ENCODE measurements at places on chromosomes 4 and X.

DNA sequence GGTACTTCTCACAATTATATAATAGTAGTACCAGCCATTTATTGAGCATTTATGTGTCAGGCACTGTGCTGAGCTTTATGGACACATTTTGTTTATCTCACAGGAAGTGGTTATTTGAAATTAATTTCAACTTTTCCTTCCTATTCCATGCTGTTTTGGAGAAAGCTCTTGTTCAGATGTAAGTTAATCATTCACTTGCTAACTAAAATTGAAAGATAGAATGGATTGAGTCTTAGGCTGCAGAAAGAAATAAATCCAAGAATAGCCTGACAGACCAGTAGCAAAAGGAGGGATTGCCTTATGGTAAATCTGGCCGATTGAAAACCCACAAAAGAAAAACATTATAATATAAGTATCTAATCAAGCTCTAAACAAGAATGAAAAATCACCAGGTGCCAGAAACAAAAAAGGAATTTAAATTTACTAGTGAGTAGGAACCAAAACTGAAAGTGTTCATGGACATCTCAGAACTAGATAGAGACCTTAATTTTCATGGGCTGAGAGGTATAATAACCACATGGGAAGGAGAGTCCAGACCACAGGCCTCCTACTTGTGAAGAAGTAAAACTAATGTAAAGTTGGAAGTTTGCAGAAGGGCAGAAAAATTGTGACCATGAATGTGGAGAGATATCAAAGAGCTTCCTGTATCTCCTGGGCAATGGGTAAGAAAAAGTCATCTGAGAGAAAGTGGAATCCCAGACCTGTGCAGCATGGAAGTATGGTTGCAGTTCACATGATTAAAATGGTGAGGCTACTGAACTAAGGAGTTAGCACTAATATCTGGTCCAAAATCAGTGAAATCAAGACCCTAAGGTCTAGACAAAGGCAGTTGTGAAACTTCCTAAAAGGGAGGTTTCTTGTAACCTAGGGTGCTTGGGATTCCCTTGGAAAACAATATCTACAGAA lies 38.0 kb downstream of the RADX start:
- DNase-seq, result no peak

- DNase-seq, result no peak
These were observed 20.7 kb downstream of the PAK3 start for GRCh38 chrX:111116666-111117065.

DNA sequence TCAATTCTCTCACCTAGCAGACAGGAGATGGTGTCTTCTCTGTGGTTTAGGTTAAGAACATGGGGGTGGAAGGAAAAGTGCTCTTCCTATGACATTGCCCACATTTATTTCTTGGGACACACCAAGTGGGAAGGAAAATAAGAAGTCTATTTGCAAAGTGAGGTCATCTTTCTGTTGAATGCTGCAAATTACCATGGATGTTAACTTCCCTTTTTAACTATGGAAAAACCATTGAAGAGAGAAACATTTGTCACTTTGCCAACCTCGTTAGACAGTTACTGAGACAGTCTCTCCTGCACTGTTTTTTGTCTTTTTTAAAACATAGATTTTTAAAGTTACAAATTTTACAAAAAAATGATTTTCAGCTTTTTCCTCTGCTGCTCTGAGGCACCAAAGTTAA lies 72.8 kb upstream of the BEND4 start:
- DNase-seq, result no peak

GRCh38 chr4:184265546-184266351 lies 48.1 kb upstream of the ENPP6 start:
- no peak for DNase-seq

DNA sequence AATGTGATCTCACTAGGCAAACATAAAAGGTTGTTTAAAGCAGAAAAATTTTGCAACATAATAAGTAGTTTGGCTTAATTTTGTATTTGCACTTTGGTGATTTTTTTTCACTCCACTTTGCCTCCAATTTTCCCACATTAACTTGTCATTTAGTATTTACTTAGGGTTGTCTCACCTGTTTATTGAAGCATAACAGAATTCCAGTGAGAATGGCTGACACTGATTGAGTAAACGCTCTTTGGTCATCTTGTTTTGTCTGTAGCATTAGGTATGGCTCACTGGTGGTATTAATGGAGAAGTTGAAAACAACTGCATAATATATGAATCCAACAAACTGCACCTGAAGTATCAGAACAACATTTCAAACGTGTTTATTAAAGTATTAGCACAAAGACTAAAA lies 799.5 kb upstream of the ADGRL3 start:
- no peak for DNase-seq

DNA sequence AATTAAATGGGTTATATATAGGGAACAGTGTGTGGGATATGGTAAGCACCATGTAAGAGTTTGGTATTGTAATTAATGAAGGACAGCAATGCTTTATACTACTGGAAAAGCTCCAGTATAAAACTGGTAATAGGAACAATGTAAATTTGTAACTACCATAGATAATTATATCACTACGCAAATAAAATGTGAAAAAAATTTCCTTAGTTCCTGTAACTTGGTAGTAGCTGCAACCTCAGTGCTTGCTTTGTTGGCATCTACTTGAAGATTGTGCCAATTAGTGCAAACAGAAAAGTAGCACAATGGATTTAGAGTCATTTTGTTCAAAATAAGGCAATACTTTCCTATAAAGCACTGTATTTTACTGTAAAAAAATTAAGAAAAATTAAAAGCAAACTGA lies 34.4 kb upstream of the SH3RF1 start:
- DNase-seq, result no peak

- DNase-seq, result no peak
These were observed 67.4 kb upstream of the SLC34A2 start for GRCh38 chr4:25588206-25588605.

DNA sequence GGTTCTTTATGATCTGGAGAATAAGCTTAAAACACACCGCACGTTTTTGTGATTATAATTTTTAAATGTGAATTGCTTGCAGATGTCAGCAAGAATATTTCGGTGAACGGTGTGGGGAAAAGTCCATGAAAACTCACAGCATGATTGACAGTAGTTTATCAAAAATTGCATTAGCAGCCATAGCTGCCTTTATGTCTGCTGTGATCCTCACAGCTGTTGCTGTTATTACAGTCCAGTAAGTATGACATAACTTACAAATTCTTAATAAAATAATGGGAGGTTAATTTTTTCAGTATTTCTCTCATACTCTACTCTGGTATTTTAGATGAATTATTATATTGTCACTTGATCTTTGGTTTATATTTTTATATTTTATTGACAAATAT lies 5.4 kb downstream of the AREG start:
- no peak for DNase-seq

GRCh38 chr4:141425124-141425523 lies 204.4 kb downstream of the ZNF330 start:
- DNase-seq, result no peak

DNA sequence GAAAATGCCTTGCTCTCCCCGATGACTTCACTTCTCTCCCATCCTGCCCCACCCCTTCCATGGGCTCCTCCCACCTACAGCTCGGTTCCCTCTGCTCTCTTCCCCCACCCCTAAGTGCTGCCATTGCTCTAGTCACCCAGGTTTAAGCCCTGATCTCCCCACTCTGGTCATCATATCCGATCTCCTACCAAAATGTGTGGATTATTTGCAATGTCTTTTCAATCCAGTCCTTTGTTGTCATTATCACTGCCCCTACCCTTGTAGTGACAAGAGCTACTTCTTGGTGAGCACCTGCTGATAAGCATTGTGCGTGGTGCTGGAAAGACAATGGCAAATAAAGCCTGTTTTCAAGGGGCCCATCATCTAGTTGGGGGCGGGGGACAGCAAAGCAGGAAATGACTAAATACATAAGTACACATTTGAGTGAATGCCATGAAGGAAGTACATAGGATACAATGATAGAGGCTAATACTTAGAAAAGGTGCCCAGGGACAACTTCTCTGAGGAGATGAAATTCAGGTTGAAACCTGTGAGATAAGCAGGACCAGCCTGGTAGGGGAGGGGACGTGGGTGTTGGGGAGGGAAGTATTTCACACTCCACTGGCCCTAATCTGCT lies 63.8 kb downstream of the DLG3 start:
- DNase-seq, result no peak

- no peak for DNase-seq
These were observed 790.9 kb downstream of the KLHL13 start for GRCh38 chrX:117325706-117326105.

DNA sequence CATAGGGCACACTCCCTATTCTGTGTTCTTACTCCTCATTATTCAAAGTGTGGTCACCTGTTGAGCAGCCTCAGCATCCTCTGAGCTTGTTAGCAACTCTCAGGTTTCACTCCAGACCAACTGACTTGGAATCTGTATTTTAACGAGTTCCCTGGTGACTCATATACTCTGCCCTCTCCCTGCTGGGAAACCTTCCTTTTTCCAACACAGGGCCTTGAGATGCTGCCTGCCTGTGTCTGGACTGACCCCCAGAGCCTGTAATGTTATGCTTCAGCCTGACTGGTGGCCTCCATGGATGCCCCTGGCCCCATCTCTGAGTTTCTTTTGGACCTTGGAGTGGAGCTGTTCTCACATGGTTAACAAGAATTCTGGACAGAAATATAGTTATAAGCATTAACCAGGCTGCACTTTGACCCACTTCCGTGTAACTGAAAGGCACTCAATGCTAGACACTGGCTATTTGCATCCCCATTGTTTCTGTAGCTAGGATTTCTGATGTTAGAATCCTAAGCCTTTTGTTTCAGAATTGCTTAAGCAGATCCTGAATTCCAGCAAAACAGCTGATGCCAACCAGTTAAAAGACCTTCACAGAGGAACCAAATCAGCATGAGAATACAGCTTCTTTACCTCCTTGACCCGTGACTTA lies 262.6 kb downstream of the STIM2 start:
- DNase-seq, result no peak

DNA sequence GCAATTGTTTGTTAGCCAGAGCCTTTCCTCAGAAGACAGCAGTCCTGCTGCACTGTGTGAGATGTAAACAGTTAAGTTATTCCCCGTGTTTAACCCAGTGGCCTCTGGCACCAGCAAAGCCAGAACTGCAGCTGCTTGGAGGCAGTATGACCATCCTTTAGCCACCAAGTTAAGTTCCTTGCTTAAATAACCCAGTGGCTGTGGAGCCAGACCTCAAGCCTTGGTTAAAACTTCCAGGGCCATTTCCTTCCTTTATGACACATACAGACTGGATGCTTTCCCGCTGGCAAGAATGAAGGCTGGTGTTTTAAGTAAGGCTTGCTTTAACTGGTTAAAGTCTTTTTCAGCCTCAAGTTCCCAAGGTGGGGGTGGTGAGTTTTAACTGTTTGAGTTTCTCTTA lies 379.8 kb downstream of the DCAF12L2 start:
- DNase-seq, result no peak

DNA sequence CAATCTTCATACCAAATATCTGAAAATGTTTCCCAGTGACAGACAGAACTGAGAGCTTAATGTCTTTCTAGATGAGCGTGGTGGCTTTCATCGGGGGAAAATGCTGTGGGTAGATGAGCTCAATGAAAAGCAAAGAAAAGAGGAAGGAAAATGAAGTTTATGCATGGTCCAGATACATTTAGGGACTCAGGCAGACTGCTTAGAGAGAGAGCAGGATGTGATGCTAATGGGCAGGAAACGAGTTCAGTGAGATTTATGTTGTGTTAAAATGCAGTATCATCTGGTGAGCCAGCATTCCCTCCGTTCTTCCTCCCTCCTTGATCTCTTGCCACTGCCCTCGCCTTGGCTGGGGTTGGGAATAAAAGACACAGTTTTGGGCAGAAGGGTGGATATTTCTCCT lies 229.2 kb downstream of the GBA3 start:
- no peak for DNase-seq

DNA sequence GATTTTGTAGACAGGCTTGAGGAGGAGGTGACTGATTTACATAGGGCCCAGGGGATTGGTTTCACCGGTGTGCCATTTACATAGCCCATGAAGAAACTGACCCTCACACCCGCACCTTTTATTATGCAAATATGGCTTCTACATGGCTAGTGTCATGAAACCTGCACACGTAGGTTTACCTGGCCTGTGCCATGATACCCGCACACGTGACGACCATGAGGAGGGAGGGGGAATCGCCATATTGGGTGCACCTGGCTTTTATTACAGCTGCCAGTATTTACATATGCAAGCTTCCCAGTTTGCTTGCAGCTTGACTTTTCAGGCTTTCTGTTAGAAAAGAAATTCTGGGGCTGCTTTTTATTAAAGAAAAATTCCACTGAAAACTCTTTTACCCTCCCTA lies 359.7 kb downstream of the ADAM29 start:
- no peak for DNase-seq

- DNase-seq, result no peak
These were observed 27.6 kb downstream of the MCF2 start for GRCh38 chrX:139680356-139680755.

- no peak for DNase-seq
These were observed 307.9 kb downstream of the PDGFC start for GRCh38 chr4:156663663-156664062.

DNA sequence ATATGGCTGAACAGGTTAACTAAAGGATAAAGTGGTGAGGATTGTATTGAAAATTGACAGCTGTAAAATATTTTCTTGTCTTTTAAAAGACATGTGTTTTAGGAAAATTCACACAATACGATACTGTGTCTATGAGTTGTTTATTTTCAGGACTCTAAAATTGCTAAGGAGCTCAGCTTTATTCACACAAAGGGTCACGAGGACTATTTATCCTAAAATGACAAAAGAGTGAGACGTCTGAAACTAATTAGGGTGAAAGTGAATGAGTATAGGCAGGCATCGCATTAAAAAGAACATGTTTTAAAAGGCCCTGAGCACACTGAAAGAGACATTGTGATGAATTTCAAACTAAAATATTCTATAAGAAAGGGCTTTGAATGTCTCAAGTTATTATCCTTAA lies 304.7 kb downstream of the SH2D1A start:
- no peak for DNase-seq

DNA sequence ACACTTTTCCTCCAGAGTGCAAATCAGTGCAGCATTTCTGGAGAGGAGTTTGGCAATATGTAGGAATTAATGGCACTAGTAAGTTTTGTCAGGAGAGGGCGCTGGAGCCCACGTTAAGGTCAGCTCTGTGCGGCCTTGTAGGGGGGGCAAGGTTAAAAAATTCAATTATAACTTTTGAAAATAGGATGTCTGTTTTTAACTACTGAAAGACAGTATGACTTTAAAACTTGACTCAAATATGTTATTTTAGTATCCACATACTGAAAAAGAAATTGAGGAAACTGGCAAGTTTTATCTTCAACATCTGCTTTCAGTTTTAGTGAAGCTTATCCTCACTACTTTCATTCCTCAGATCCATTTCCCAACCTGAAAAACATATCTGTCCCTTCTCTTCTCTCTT lies 30.9 kb upstream of the HSD17B13 start:
- no peak for DNase-seq

DNA sequence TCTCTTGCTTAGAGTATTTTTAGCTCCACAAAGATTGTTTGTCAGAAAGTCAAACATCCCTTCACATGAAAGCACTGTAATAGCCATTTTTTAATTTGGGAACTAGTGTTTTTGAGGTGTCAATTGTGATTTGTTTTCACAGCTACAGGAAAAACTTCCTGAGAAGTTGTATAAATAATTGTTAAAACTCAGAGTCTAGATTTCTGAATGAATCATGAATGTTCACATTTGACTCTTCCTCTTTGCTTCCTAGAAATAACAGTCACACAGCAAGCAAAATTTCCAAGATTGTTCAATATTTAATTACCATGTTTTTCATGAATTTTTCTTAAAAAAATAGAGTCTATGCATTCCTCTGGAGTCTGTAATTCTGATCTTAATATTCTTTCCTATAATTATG lies 156.9 kb upstream of the SLC7A11 start:
- DNase-seq, result no peak

Data from anterior cingulate cortex (tissue), 58 donors.